Adipocyte (in vitro differentiated cells): ENCODE measurements at places on chromosomes 4 and X.

- no peak for DNase-seq
These were observed 481.5 kb downstream of the PACRGL start for GRCh38 chr4:21181716-21182115.

- no peak for DNase-seq
These were observed 443.4 kb downstream of the BCOR start for GRCh38 chrX:39654183-39654925.

DNA sequence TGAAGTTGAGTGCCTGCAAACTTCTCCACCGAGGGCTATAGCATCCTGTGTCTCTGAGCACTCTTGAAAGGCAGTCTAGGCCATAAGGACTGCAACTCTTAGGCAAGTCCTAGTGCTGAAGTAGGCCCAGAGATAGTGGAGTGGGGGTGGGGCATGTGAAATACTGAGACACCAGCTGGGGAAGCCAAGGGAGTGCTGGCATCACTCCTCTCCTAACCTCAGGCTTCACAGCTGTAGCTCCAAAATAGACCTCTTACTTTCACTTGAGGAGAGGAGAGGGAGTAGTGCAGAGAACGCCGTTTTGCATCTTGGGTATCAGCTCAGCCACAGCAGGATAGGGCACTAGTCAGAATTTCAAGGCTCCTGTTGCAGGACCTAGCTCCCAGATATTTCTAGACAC lies 56.2 kb upstream of the CYSLTR1 start:
- DNase-seq, result no peak

DNA sequence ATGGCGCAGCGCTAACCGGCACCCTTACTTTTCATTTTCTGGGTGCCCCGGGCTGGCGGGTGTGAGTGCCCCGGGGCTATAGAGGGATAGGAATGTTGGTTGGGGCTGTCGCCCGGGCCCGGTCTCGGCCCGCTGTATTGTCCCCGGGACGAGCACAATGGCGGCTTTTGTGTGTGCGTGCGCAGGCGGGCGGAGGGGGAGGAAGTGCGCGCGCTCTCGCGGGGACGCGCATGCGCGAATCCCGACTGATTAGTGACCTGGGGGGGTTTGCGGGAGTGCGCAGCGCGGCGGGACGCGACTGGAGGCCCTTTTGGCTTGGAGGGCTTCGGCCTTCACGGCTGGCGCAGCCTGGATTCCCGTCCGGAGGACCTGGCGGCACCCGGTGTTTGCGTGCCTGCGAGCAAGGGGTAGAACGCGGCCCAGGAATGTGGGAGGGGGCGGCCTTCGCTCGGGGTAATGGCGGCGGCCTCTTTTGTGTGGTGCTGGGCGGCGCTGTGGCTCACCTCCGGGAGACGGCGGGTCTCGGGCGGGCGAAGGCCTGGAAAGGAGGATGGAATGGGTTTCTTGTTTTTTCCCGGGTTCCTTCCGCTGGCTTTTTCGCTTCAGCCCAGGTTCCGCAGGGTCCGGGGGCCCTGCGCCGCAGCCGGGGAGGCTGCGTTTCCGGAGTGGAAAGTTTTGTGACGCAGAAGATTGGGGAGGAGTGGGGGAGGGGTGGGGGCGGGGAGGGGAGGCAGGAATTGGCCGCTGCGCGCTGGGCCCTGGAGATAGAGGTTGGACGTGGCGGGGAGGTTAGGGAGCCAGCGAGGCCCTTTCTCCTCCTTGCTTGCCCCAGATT lies 618 bp downstream of the DDX3X start:
- peak; percentile 88 for DNase-seq

GRCh38 chrX:2712890-2713840 lies 22.1 kb downstream of the CD99 start:
- no peak for DNase-seq
